ACHN (cell line): ENCODE measurements at places on chromosomes 4 and X.

GRCh38 chr4:96833831-96834230 lies 993.9 kb downstream of the PDHA2 start:
- DNase-seq = no peak

DNA sequence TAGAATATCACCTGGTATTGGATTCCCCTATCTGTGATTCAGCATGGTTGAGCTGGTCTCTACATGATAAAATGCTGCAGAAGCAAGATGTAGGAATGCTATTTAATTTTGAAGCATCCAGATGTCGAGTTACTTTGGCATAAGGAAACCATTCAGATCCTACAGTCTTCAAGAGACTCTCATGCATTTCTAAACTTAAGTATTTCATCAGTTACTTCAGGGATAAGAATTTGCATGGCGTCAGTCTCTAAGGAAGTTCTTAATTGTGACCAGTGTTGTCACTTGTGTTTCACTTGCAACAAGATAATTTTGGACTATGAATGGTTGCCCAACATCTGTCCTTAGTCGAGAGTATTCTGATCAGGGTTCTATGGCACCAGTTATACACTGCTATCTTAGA lies 192.4 kb downstream of the CCNG2 start:
- no peak for DNase-seq

DNA sequence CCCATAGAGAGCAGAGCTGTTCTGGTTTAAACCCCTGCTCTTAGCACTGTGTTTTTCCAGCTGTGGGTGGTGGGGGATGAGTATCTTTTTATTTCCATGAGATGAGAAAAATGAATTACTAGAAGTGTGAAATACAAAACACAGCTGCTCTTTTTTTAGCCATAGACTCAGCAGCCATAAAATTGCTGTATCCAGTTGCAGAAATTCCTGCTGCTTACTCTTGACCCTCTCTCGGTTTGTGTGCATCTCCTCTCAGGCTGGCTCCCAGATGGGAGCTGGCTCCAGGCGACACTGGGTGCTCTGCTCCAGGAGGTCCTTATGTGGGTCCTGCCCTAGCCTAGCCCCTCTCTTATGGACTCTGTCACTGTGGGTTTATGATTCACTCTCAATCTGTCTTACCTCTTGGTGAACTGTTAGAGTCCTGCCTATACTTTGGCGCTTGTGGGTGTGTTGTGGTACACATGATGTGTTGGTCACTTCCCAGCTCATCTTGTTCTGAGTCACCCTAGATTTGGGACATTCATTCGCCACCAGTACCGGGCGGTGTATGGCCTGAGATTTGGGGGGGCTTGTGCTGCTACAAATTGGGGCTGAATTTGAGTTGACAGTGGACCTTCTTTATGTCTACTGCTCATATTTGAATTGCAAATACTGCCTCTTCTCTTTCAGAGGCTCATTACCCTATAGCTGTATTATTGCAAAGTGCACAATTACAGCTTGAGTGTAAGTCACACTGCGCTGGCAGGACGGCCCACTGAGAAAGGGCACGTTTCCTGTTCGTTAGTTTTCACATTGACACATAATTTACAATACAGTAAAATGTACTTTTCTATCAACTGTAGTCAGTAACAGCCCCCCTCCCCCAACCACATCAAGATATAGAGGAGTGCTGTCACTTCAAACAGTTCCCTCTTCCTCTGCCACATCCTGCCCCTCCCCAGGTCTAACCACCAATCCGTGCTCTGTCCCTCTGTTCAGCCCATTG lies 46.9 kb upstream of the MSANTD1 start:
- DNase-seq = no peak

DNA sequence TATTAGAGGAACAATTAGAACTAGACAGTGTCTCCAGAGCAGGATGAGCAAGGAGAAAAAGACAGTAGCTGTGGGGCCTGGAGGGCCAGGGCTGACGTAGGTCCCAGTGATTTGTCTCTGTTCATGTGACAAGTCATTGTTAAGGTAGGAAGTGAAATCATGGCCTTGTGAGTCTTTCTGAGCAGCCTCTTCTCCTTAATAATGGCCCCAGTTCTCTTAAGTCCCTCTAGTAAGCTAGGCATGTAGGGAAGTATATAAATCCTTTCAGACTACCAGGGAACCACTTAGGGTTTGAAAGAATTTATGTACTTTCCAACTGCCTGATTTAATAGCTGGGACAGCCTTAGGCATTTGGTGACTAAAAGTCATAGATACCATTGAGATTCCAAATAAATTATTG lies 133.0 kb downstream of the KLHL8 start:
- DNase-seq = no peak

DNA sequence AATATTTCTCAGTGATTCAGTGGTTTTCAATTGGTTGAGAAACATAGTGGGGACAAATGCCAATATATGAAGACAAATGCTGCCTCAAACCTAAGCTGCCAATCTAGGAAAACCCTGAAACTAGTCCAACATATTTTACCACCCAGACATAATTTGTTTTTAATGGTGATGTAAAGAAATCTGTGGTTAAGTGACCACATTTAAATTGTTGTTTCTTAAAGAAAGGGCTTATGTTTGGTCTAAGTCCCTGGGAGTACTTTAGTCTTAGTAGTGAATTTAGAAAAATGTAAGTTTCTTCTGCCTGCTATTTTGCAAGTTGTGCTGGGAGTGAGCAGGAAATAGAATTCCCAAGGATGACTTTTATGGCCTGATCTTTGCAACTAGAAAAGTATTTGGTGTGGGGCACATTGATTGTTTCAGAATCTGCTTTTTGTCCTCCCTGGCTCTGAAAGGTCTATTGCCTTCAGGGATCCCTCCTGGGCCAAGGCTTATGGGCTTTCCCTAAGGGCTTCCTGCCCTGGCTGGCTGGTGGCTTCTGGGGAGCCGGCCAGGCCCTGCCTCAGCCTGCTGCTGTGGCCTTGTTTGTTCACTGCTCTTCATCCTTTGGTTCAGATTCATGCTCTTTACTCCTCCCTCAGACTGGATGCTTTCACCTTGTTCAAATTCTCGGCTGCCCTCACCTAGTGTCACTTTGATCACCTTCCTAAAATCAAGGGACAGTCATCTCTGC lies 169.8 kb upstream of the JADE1 start:
- no peak for DNase-seq

DNA sequence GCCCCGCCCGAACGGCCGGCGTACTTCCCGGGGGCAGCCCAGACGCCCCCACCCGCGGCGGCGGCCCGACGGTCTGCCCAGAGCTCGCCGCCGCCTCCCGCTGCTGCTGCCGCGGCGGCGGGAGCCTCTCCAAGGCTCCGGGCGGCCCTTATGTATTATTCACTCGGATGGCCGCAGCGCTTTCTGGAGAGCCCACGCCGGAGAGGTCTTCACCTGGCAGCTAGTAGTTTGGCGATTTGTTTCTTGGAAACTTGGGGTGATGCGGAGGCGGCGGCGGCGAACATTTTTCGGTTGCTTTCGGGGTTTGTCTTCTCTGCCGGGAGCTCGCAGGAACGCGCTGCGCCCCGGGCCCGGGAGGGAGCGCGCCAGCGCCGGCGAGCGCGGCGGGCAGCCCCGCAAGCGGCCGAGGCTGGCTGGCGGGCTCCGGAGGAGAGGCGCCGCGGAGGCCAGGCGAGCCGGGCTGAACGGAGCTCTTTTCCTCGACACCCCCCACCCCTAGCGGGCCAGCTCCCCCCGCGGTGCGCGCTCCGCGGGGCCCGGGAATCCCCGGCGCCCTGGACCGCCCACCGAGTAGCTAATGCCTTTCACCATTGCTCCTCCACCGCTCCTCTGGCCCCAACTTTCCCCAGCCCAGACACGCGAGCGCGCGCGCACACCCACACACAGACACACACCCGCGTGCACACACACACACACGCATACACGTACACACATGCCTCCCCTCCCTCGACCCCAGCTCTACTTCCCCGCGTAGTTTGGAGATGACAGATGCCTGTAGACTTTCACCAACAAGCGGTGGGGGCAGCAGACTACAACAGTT lies 113.5 kb downstream of the DHX15 start:
- DNase-seq = peak; percentile 20

DNA sequence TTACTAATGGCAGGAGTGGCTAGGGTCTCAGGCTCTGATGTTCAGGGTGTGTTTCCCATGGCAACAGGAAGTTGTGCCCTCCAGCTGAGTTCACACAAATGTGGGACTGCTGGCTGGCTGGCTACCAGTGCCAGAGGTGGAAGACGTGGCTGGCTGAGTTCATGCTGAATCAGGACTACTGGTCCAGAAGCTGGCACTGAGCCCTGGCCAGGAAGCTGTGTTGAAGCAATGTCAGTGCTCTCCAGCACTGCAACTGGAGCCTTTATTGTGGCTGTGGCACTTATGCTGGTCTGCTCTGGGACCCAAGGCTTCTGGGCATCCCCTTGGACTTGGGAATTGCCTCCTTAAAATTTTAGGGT lies 42.0 kb upstream of the ZXDA start:
- DNase-seq = no peak
